AG04450 (cell line): ENCODE measurements at places on chromosomes 3 and 15.

- peak; percentile 77 for DNase-seq
Measured at GRCh38 chr3:48402281-48402732, 27.6 kb downstream of the PLXNB1 start.

DNA sequence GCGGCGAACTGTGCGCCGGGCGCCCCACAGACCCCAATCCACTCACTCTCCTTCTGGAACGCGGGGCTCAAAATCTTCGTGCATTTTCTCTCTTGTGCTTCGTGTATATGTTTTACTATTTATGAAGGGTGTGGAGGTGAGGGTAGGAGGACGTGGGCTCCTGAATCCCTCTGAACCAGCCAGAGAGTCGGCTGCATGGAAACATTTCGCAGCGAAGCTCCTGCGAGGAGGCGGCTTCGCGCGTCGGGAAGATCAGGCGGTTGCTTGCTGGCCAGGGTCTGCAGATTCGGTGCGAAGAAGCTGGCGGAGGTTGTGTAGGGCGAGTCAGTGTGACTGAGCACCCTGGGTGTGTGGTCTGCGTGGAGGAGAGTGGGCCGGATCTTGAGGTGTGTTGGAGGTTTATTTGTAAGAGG is 1.1 kb downstream of the CNTN4 start:
- no peak for DNase-seq

- no peak for DNase-seq
Measured at GRCh38 chr15:29034593-29035335, 149.0 kb downstream of the APBA2 start.

DNA sequence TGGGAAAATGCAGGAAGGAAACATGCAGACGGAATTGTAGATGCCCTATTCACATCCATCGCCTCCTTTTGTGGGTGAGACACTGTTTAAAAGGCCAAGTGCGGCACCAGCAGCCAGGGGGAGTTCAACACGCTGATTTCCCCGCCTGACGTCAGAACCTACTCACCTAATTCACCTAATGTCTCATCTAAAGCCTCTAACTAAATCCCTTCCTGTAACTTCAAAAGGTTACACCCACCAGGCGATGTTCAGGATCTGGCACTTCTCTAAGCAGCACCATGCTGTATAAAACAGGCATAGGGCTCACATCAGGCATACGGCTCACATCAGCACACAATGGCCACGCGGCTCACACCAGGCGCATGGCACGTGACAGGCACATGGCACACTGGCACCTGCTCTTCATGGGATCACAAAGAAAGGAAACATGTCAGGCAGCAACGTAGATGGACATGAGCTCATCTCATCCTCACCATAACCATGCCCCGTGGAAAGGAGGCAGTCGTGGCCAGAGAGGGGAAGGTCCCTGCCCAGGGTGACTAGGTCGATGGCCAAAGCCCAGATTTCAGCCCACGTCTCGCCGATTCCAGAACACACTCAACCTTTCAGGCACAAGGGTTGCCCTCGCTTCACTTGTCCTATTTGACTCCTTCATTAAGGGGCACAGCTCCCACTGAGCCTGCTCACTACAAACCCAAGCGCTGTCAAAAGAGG is 21.7 kb downstream of the XXYLT1 start:
- no peak for DNase-seq

DNA sequence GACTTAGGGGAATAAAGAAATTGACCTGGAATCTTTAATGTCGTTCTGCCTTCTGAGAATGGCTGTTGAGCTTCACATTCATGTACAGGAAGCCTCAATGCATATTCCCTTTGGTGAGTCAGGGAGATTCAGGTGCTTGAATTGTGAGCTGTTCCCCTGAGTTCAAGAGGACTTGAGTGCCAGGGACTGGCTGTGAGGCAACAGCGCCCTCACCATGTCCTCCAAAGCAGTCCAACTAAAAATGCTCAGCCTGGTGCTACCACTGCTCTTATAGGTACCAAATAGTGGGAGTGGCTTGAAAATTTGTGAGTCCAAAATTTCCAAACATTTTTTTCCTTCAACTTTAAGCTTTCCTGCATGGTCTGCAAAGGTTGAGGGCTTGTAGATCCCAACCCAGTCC is 54.1 kb downstream of the LEO1 start:
- DNase-seq: no peak

DNA sequence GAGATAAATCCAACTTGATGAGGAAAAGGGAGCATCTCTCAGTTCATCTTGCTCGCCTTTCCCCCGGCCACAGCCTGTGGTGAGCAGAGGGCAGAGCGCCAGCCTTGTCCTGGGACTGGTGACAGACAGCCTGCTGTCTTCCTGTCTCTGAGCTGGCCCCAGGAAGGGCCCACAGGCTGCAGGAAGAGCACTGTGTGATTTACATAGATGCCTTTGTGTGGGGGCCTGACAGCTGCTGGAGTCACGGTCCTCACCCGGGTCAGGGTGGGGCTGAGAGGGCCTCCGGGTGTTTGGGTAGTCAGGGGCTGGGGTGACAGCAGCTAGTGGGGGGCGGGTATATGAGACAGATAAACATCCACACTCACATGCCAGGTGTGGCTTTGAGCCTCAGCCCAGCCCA is 29.3 kb downstream of the PLA2G4D start:
- no peak for DNase-seq

DNA sequence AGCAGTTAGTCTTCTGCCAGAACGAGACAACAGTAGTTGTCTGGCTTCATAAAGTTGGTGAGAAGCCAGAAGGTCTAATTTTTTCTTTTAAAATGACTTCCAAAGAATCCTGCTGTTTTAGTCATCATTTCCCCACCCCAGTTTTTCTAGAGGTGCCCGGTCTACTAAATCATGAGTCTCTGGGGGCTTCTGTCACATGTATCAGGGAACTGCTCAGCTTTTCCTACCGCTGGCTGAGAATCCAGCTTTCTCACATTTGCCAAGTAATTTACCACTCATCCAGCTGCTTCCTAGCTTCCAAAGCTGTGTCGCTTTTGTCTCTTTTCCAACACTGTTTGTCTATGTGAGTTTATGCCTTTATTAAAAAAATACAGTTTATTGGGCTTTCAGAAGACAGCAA is 183.3 kb downstream of the NSUN3 start:
- DNase-seq: no peak
